ENCODE measurements at places on chromosomes 12 and 14. TPM values are rescaled to one million over a fixed set of nuclear protein-coding genes. Genes with fewer than 3 reads are reported as not detected.

Gene PTPN21
- total RNA-seq = 16.4 TPM

Gene LMNTD1
- total RNA-seq = 0.63 TPM

Gene PTGER2
- 8.2 TPM for total RNA-seq

Gene HOXC10
- not detected for total RNA-seq

Gene SYT10
- not detected for total RNA-seq

Gene OR6C1
- not detected for total RNA-seq

Gene OTUB2
- 1.8 TPM for total RNA-seq

Gene CAPZA3
- total RNA-seq = not detected

Gene CCDC177
- total RNA-seq = not detected

Gene CPNE6
- not detected for total RNA-seq

Gene RASSF9
- total RNA-seq = 3.9 TPM

Gene PSMD9
- total RNA-seq = 108 TPM

Gene SYNDIG1L
- under 0.01 TPM for total RNA-seq

Gene ACSM4
- total RNA-seq = not detected

Gene PPP4R4
- 1.4 TPM for total RNA-seq

Gene RBM25
- total RNA-seq = 21.8 TPM
